HCEC 1CT (cell line): ENCODE measurements at places on chromosomes 5 and 9.

GRCh38 chr9:71703172-71703872 lies 65.0 kb downstream of the CEMIP2 start:
- DNase-seq, result no peak

DNA sequence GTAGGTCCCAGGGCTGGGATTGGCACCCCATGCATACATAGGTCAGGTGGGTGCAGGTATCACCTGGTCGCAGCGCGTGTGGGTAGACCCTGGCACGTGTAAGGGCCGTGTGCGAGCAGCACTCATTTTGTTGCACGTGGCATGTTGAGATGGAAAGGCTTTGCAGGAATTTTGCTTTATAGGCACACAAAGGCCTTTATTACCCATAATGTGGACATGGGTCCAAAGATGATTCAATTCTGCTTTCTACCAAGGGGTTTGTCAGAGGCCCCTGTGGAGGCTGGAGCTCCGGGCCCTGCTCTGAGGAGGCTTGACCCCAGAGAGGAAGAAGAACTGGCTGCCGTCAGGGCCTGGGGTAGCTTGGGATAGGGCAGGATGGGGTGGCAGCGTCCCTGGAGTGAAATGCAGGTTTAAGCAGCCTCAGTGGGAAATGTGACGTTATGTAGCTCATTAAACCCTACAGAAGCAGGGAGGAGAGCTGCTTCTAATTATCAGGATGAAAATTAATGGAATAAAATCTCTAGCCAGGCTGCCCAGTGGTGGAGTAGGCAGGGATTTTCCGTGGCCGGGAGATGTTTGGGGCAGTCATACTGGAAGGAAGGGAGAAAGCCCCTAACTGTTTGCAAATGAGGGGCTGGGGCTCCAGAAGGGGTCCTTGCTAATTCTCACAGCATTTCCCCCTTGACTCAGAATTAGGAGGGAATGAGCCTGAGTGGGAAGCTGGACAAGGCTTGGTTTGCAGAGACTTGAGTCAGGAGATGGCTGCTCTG lies 103.3 kb upstream of the PITX1 start:
- DNase-seq, result no peak

DNA sequence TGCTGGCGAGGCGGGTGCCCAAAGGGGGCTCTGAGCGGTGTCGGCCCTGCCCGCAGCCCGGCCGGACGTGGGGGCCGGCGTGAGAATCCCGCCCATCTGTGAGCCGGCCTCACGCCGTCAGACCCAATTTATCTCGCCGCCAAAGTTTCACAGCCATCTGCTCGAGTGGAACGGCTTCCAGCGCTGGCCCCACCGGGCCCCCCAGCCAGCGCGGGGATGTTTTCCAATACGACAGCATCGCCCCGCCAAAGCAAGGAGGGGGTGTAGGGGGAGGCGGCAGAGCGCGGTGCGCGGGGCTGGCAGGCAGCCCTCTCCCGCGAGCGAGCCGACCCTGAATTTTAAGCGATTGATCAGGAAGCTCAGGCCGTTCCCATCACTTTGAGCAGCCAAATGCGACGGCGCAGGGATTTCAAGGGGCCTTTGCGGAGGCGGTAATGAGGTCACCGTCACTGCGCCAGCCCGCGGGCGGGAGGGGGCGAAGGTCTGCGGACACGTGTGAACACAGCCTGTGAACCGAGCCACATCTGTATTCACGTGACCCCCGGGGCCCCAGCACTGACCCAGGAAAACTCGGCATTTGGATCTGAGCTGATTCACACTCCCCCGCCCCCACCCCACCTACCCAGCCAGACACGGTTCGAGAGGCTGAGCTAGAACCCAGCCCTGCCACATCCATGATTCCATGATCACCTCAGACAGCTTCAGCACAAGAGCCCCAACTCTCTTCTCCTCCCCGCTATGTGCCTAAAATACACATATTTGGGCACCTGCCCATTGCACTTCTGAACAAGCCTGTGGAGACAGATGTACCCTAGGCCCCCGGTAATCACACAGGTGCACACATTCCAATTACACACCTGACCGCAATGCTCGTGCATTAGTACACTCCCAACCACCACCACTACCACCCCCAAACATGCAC lies 47.8 kb upstream of the PSD2 start:
- peak; percentile 35 for DNase-seq

- no peak for DNase-seq
Observed at GRCh38 chr5:147084702-147085101, 150.1 kb upstream of the STK32A start.

DNA sequence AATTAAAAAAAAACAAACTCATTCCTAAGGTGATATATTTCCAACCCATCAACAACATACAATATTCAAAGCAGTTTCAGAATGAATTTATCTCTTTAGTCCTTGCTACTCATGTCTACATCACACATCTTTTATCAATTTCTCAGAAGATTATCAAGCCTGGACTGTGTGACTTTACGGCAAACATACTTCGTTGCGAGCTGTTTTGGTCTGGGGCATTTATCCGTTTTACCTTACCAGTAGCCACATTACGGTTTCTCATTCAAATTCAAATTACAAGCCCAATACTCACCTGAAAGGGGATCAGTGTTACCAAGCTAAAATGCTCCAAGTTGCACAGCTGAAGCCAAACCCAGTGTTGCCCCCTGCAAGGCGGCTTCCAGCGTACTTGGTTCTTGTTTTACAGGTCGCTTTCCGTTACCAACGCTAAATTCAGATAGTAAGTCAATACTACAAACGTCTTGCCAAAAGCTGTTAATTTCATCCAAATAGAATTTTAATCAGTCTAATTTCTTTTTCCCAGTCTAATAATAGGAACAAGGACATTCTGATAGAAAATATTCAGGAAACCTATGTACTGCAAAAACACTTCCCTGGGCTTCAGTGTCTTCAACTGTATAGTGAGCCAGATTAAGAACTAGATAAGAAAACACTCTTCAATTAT lies 1.8 kb downstream of the HNRNPH1 start:
- no peak for DNase-seq

DNA sequence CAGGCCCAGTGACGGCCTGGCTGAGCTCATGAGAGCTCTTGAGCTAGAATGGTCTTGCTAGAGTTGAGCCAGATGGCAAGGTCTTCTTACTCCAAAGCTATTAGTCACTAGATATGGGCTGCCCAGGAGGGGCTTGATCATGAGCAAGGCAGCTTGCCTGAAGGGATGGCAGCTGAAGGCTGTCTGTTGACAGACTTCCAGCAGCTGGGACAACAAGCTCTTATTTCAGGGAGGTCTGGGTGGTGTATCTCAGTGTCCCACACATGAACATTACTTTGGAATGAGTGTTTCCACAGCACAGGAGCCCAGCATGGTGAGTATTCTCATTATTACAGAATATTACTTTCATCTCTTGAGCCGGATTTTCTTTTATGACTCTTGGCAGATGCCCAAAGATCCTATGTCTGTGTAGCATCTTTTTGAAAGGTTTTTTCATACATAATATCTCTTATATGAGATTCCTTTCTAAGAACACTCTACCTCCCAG lies 414.1 kb downstream of the ARHGEF28 start:
- peak; percentile 80 for DNase-seq

- no peak for DNase-seq
Observed at GRCh38 chr5:177973066-177973635, 22.9 kb downstream of the PROP1 start.

GRCh38 chr5:79840084-79840990 lies 150.7 kb downstream of the CMYA5 start:
- DNase-seq, result peak; percentile 43

GRCh38 chr9:136688274-136689107 lies 1.2 kb upstream of the AGPAT2 start:
- no peak for DNase-seq

- no peak for DNase-seq
Observed at GRCh38 chr5:72096602-72097188, 10.6 kb upstream of the MAP1B start.

DNA sequence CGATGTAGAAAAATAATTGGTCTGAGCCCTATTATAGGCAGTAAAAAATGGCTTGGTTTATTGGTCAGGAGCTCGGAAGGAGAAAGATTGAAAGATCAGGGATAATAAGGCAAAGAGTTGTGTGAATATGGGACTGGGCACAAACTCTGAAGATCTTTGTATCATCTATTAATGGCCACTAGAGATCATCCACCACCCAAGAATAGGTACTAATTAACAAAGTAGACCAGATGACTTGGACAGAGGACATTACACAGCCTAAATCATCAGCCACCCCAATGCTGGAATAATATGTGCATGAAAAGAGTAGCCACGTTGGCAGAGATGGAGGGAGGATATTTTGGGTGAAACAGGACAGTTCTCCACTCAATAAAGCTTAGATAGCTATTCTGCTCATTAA lies 364.1 kb downstream of the EFNA5 start:
- no peak for DNase-seq

DNA sequence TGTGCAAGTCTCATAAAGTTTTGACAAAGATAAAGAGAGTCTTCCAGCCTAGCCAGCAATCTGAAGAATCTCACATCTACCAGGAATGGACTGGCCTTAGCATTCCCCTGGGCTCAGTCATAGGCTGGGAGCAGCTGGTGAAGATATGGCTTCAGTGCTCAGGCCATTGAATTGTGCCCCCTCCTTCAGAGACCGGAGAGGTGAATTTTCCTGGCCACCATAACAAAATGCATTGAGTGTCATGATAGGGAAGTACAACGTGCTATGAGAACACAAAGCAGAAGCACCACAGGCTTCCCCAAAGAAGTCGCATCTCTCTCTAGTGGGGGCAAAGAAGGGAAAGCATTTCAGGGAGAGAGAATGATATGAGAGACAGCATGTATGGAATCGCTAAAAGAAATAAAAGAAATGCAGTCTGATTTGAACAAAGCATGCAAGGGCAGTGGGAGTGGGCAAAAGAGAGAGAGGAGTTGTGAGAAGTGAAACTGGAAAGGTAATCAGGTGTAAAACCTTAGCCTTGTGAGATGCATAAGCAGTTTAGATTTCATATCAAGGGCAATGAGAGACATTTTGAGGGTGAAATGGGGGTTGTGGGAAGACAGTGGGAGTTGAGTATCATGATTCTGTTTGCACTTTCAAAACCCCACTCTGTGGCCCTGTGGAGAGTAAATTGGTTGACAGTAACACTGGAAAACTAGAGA lies 57.1 kb upstream of the NMUR2 start:
- no peak for DNase-seq

GRCh38 chr5:181235689-181236366 lies 7.9 kb downstream of the RACK1 start:
- no peak for DNase-seq

GRCh38 chr5:131212471-131213021 lies 41.8 kb downstream of the LYRM7 start:
- no peak for DNase-seq

DNA sequence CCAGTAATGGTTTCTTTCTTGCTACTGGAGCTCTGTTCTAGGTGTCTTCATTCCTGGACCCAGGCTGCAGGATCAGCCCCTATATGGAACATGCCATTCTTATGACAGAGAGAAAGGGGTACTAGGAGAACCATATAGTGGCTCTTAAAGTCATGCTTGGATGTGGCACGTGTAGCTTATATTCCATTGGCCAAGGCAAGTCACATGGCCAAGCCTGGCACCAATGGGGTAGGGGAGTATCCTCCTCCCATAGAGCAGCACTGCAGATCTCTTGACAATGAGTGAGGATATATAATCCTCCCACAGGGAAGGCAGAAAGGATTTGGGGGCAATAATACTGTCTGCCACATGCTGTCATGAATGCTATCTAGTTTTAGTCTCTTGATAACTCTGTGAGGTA lies 193.3 kb downstream of the PALM2AKAP2 start:
- DNase-seq, result no peak

DNA sequence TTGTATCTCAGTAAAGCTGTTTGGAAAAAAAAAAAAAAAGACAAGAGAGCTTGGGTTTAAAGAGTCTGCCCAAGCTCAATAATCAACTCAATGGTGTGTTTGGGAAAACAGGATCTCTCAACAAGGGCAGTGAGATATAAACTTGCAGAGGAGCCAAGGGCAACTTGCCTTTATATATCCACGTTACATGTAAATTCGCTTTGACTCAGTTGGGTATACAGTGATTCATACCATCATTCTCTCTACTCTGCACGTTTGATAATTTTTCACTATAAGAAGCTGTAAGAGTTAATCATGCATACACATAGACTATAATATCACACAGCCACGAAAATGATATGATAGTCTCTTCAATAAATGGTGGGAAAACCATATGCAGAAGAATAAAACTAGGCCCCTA lies 24.9 kb downstream of the ADAM19 start:
- no peak for DNase-seq
